HS-5 (cell line): ENCODE measurements at places on chromosomes 16 and 17.

- DNase-seq, result no peak
Observed at GRCh38 chr16:67934306-67935100, 2.1 kb downstream of the PSMB10 start.

- DNase-seq, result no peak
Observed at GRCh38 chr17:81163703-81164370, 1.5 kb upstream of the PVALEF start.

- no peak for DNase-seq
Observed at GRCh38 chr17:28950017-28950751, 1.1 kb downstream of the PHF12 start.

DNA sequence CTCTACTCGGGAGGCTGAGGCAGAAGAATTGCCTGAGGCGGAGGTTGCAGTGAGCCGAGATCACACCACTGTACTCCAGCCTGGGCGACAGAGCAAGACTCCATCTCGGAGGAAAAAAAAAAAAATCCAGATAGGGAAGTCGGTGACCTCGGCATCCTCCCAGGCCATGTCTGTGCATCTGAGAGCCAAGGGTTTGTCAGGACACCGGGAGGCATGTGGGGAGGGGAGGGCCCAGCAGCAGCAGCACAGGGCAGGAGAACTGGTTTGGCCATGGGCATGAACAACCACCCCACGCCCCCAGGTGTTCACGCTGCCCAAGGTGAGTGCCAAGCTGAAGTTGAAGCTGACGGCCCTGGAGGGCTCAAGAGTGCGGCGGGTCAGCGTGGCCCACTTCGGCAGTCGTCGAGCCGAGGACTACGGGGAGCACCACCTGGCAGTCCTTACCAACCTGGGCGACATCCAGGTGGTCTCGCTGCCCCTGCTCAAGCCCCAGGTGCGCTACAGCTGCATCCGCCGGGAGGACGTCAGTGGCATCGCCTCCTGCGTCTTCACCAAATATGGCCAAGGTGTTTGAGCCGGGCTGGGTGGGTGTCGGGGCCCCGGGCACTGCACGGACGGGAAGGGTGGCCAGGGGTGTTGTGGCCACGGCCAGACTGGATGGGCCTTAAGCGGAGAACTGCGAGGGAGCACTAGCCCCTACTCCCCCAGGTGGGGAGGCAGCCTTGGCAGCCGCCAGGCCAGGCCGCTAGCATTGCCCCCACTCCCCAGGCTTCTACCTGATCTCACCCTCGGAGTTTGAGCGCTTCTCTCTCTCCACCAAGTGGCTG is 14.7 kb upstream of the MYO15B start:
- no peak for DNase-seq

DNA sequence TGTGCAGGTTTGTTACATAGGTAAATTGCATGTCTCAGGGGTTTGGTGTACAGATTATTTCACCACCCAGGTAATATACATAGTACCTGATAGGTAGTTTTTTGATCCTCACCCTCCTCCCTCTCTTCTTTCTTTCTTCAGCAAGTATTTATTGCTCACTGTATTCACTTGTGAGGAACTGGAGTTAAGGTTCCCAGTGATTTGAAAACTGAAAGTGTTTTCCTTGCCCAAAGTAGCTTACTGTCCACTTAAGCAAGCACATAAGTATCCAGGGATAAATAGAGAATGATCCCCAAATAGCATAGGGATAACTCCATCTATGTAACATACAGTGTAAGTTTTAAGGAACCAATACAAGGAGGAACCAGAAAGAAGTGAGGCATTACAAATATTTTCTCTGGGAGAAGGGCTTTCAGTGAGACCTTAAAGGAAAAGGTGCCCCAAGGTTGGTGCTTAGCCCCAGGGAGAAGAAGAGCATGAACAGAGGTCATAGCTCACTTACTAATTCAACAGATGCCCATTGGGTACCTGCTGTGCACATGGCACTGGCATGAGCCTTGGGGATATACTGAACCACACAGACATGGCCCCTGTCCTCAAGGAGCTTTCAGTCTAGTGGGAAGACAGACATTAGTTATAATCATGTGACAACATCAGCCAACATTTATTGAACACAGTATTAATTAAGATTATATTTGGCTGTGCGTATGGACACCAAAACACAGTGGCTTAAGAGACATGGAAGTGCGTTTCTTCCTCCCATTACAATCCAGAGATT is 17.0 kb downstream of the MYL4 start:
- no peak for DNase-seq

- DNase-seq, result no peak
Observed at GRCh38 chr17:78395155-78395554, 16.7 kb downstream of the PGS1 start.

GRCh38 chr17:82503094-82503727 is 16.3 kb upstream of the FOXK2 start:
- DNase-seq, result no peak
